Kidney capillary endothelial cell (primary cell): ENCODE measurements at places on chromosomes 12 and 14.

GRCh38 chr12:62686938-62687337 lies 220.3 kb downstream of the MON2 start:
- no peak for DNase-seq

DNA sequence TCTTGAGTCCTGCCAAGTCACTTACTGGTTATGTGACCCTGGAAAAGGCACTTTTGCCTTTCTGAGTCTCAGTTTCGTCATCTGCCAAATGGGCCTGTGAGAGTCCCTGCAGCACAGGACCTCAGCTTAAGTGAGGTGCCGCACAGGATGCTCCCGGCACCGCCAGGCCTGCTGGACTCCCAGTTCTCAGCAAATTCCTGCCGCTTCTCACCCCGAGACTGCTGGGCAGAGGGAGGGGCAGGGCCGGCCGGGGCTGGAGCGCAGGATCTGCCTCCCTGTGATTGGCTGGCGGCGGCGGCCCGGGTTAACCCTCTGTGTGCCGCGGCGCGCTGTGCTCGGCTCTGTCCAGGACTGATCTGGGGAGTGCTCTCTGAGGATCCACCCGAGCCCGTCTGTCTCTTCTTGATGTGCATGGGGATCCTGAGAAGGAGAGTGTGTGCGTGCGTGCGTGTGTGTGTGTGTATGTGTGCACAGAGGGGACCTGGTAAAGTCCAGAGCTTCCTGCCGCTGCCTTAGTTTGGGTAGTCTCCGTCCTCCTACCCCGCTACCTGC lies 8.6 kb downstream of the SETD1B start:
- no peak for DNase-seq

DNA sequence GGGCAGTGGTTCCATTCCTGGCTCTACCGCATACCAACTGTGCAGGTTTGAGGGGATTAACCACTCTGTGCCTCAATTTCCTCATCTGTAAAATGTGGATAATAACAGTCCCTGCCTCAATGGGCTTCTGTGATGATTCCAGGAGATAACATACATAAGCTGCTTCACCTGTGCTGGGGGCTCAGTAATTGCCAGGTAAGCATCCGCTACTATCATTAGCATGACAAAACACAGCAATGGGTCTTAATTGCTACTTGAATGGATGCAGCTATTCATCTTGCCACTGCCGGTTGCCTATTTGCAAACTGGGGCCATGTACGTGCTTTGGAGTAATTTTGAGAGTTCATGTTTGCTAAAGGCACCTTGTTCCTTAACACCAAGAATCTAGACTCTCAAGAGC lies 132.6 kb downstream of the TMEM132D start:
- no peak for DNase-seq

DNA sequence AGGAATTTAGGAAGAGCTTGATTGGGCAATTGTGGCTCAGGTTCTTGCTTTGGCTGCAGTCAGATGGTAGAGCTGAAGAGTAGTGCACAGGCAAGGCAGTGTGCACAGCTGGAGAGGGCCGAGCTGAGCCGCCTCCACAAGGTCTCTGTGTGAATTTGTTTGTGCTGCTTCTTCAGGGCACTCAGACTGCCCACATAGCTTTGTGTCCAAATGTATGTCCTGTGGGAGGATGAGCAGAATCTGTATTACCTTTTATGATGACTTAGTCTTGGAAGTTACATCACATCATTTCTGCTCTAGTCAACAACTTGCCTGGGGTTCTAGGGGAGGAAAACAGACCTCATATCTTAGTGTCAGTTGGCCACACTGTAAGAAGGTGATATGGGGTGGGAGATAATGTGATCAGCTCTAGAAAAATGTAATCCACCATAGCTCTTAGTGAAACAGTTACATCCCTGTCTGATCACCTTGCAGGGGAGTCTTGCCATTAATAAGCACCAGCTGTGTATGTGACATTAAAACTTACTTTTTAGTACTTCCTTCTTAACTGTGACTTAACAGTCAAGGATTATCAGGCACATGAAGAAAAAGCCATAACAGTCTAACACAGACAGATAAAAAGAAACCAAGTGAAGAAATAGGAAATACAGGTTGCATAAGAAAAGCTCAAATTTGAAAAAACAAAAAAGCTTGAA lies 53.4 kb downstream of the RCOR1 start:
- no peak for DNase-seq

DNA sequence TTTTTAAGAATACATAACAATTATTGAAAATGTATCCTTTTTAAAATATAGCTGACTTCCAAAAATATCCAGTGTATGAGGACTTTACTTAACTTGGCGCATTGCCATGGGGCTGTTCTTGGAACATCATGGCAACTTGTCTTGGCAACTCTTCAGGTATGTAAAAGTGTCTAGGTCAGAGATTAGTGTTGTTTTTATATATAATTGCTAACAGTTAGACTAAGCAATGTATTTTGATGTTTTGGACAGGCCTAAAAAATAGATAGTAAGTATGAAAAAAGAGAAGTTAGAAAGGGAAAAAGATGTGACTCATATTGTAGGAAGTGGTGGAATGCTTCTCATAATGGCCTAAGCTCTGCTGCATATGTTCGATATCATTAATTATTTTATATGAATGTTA lies 70.9 kb downstream of the MON2 start:
- DNase-seq = no peak

- DNase-seq = no peak
These were observed 159.5 kb downstream of the TMEM132C start for GRCh38 chr12:128426511-128426910.
